GM12891 (cell line): ENCODE measurements at places on chromosomes 2 and 18.

GRCh38 chr2:26429779-26430578, 28.3 kb downstream of the DRC1 start:
- no peak for DNase-seq

- no peak for DNase-seq
Observed at GRCh38 chr2:47109007-47109375, 46.1 kb downstream of the STPG4 start.

DNA sequence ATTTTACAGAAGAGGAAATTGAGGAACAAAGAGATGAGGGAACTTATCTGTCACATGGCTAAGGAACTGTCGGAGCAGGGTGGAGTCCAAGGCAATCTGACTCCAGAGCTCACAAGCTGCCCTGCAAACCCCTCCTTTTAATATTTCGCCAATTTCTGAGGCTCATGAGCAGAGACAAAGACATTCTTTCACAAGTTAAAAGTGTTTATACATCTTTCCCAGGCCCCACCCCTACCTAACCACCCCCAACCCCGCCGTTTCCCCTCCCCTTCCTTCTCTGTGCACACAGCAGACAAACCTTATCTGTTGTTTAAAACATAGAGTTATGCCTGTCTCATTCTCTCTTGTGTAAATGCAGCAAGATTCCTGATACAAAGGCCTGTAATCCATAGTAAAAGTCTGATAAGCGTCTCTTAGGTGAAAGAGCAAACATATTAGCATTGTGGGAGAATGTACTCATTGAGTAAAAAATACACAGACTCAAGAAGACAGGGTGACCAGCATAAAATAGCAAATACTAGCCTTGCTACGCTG, 44.3 kb downstream of the EPHA4 start:
- DNase-seq = no peak

- no peak for DNase-seq
Observed at GRCh38 chr18:57437766-57438671, 2.8 kb downstream of the ONECUT2 start.

- no peak for DNase-seq
Observed at GRCh38 chr2:238811293-238811692, 36.6 kb upstream of the TWIST2 start.

DNA sequence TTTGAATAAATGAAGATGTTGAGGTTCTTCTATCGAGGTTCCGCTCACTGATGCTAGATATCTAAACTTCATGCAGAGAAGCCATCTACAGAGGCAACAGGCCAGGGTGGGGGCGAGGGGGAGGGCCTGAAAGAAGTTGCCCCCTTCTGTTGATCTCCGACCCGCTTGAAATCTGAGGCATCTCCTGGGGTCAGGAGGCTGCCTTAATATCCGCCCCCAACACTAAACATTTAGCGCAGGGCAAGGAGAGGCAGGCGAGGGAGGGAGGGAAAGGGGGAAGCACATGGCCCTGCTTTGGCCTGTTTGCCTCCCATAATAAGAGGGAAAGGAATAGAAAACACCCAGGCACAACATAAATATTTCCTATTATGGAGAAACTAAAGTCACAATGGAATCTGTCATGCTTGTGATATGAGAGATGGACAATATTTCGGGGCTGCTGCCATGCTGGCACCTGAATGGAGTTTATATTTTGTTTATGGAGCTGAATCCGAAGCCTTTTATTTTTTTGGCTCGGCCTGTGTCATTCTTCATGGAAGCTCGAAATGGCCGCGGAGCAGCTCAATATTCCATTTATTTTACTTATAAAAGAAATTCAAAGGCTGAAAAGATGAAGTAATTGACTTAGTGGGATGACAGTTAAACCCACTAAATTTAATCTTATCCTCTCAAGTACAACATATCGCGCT, 221.1 kb downstream of the INSIG2 start:
- DNase-seq = no peak

DNA sequence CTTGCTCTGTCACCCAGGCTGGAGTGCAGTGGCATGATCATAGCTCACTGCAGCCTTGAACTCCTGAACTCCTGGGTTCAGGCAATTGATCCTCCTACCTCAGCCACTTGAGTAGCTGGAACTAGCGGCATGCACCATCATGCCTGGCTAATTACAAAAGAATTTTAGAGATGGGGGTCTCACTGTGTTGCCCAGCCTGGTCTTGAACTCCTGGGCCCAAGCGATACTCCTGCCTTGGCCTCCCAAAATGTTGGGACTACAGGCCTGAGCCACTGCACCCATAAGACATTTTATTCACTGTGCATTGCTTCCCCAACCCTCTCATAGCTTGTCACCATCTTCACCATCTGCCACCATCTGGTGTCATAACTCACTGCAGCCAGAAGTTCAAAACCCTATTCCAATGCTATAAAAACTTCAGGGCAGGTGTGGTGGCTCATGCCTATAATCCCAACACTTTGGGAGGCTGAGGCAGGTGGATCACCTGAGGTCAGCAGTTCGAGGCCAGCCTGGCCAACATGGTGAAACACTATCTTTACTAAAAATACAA, 78.7 kb downstream of the NCAPH start:
- DNase-seq = no peak

- DNase-seq = no peak
Observed at GRCh38 chr18:24982831-24983230, 369.1 kb downstream of the ZNF521 start.

- DNase-seq = no peak
Observed at GRCh38 chr2:151906633-151906998, 78.4 kb upstream of the ARL5A start.

DNA sequence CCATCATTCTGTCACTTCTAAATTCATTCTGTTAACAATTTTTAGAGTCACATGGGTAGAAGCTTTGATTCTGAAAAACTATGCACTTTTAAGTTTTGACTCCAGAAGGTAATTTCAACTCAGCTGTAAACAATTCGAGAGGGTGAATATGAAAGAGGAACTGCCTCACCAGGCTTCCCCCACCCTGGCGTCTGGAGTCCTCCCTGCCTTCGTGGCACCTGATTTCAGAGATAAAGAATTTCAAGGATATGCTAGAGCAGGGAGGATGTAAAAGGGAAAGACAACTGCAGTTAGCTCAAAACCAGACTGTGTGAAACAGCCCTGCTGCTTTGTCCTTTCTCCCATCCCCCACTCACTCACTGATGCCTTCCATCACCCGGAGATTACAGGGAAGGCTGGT, 40.7 kb downstream of the ONECUT2 start:
- DNase-seq = no peak

GRCh38 chr18:49020129-49020528, 69.4 kb upstream of the SMAD7 start:
- DNase-seq = no peak

DNA sequence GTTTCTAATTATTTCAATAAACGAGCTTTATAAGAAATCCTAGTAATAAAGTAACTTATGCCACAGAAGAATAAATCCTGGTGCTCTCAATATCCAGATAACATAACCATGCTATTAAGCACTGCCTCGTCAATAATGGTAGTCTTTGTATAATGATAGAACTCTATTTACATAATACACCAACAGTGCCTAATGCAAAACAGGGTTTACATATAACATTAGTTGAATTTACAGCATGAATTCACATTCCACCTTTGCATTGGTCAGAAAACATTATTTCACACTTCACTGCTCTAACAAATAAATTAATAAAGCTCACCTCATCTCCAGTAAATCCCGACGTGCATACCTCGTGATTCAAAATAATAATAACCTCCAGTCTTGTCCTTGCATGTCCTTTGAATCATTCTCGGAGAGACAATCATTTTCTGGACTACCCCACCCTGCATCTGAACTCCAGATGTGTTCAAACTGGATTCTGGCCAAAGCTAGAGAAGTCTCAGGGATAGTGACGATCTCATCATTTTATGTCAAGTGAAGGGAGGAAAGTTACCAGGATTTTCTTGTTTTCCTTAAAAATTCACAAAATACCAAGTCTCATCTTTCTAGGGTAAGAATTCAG, 189.2 kb downstream of the NCKAP5 start:
- no peak for DNase-seq

GRCh38 chr2:158644139-158644538, 151.0 kb upstream of the DAPL1 start:
- DNase-seq = no peak

DNA sequence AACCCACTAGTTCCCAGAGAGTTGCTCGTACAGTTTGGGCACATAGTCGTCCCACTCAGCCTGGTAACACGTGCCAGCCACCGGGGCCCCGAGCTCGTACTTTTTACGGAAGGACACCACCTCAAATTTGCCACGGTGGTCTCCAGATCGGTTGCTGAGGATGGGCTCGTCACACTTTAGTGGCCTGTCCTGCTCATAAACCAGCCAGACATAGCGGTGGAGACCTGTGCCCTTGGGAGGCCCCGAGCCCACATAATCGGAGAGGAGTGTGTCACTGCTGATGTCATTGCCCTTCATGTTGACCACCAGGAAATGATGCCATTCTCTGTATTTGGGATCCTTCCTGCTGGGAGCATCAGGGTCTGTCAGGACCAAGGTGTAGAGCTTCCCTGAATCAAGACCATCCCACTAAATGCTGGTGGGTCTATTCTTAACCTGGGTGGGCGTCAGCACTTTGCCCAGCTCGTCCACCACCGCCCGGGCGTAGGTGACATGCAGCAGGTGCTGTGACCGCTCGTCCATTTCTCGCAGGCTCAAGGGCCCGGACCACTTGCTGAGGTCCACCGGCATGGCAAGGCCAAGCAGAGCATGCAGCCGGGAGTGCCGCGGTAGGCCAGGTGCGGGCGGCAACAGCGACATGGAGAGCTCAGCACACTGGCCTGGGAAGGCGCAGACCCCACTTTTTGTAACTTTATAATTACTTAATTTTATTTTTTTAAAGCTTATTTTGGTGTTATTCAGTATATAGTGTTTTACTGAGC, 12.9 kb downstream of the RETSAT start:
- DNase-seq = no peak

GRCh38 chr18:58110398-58110797, 66.4 kb downstream of the NEDD4L start:
- no peak for DNase-seq

DNA sequence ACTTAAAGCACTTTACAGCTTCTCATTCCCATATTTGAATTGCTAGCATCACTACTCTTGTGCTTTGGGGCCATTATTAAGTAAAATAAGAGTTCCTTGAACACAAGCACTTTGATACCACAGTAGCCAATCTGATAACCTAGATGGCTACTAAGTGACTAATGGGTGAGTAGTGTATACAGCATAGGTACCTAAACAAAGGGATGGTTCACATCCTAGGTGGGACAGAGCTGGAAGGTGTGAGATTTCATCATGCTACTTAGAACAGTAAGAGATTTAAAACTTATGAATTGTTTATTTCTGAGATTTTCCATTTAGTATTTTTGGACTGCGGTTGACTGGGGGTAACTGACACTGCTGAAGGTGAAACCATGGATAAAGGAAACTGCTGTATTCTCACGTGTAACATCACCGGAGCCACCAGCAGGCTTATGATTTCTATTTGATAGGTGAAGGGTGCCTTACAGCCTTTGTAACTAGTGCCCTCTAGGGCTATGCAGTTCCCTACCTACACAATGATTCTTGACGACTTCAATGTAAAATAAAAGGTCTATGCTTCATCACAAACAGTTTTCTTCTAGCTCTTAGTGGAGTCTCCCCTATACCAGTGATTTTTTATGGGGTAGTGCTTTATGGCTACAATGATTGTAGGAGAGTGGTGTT, 22.1 kb upstream of the CRIM1 start:
- DNase-seq = no peak

- no peak for DNase-seq
Observed at GRCh38 chr2:127634066-127634617, 11.8 kb upstream of the GPR17 start.

- no peak for DNase-seq
Observed at GRCh38 chr2:200993097-200993496, 29.6 kb upstream of the ORC2 start.

GRCh38 chr2:24435391-24436316, 55.4 kb upstream of the NCOA1 start:
- no peak for DNase-seq

GRCh38 chr2:8535821-8536685, 145.8 kb upstream of the ID2 start:
- DNase-seq = no peak

DNA sequence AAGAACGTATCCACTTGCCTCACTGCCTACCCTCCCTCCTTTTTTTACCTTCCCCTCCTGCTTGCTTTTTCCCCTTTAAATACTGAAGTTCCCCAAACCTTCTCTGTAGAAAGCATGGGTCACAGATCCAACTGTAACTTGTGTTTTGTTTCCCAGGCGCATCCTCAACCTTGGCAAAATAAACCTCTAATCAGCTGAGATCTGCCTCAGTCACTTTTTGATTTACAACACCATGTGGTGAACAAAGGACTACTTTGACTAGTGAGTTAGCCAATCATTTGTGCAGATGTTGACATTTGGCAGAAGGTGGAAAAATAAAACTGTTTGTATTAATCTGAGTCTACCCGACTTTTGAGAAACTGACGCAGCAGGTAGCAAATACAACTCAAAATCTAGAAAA, 23.3 kb upstream of the MCM6 start:
- DNase-seq = no peak

DNA sequence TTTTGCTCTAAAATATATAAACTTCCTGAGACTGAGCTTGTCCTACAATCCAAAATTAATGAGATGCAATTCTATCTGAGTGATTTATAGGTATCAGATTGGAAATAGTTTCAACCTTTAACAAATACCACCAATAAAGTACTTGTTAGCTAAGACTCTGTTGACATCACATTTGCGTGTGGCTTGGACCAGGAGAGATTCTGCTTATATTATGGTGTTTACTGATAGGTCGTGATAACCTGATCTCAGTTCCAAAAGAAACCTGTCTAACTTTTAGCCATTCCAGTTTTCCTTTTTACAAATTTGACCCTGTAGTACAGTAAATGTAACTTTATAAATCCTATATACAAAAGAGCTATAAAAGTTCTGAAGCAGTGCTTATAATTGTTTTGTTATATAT, 78.4 kb upstream of the ABCA12 start:
- no peak for DNase-seq

DNA sequence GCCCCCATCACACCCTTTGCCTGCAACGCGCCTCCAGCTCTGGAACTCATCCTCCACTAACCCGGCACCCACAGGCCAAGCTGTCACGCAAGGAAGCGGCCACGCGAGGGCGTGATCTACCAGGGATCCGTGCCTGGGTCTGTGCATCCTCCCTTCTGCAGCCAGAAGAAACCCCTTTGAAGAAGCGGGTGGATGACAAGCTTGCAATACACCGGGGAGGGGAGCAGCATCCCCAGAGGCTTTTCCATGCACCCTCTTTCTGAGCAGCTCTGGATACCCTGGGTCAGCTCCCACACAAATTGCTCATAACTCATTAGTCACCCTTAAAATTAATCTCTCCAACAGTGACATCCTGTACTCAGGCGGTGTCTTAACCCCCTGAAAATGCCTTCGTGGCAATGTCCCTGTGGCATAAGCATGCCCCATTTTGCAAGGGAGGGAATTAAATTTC, 47.6 kb downstream of the PDCL3 start:
- DNase-seq = peak; percentile 63

- DNase-seq = no peak
Observed at GRCh38 chr2:120515759-120516678, 170.1 kb downstream of the INHBB start.

GRCh38 chr18:54873884-54874255, 45.6 kb downstream of the RAB27B start:
- DNase-seq = no peak

GRCh38 chr18:7775843-7776242, 208.7 kb downstream of the PTPRM start:
- no peak for DNase-seq

GRCh38 chr18:6413579-6414117, 1.1 kb downstream of the L3MBTL4 start:
- no peak for DNase-seq
